Natural killer cell (primary cell): ENCODE measurements at places on chromosomes 4 and X.
A peak's percentile ranks its signal among the peaks of the same experiment; 100 is the strongest.

DNA sequence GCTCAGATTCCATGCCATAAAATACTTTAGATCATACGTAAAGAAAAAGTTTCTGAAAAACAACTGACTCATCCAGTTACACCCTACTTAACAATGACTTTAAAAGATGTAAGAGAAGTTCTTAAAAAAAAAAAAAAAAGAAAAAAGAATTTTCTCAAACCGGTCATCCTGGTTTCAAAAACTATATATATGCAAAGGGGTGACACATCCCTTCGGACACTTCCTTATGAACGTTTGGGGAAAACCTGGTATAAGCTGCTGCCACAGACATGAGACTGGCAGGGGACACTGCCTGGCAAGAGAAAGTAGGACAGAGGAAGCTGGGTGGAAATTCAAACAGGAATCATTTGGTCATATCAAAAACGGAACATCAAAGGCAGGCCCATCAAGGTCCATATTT lies 81.2 kb upstream of the PRSS48 start:
- no peak overlapping the region for H3K27ac ChIP-seq
- H3K4me1 ChIP-seq: no peaks in the 10 kb centered on the region
- H3K27me3 ChIP-seq: peaks cover 2% of the 10 kb centered on the region
- DNase-seq: no peak
- H3K4me3 ChIP-seq: no peak overlapping the region
- no peaks in the 10 kb centered on the region for H3K36me3 ChIP-seq

GRCh38 chrX:2650865-2651264 lies 40.2 kb upstream of the CD99 start:
- H3K4me1 ChIP-seq: no peaks in the 10 kb centered on the region
- no peak overlapping the region for H3K4me3 ChIP-seq
- no peak for DNase-seq
- peaks cover 2% of the 10 kb centered on the region for H3K36me3 ChIP-seq

DNA sequence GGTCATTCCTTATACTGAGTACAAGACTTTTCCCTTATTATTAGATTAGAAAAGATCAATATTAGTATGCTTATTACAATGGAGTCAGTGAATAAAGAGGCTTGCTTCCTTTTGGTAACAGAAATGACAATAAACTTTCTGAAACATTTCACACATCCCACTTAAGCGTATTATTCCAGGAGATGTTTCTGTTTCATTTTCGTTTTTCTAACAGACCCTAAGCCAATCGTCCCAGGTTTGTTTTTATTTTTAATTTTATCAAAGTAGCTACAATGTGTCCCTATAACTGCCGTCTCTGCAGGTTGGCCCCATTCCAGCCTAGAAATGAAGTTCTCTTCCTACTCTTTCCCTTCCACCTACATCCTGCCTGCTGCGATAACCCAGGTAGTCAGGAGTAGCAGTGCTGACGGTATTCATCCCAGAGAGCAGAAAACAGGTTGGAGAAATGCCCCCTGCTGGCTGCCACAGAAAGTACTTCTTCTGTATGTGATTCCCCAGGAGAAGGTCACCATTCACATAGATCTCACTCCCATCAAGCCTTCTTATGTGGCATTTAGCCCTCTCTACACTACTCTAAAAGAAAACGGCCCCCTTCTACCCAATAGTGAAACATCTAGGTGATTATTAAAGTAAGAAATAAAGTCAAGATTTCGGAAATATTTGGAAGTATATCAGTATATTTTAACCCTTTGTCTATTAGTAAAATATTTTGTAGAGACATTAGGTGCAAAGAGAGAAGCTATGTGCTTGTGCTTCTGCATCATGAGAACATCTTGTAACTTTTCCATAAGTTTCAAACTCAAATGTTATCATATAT lies 40.4 kb downstream of the ENPEP start:
- H3K4me3 ChIP-seq: peak overlapping the region; percentile 69
- H3K27me3 ChIP-seq: no peaks in the 10 kb centered on the region
- no peaks in the 10 kb centered on the region for H3K36me3 ChIP-seq

- no peak overlapping the region for H3K27ac ChIP-seq
- peaks cover 4% of the 10 kb centered on the region for H3K36me3 ChIP-seq
These were observed 36.8 kb downstream of the LRP2BP start for GRCh38 chr4:185358959-185359358.

- H3K27me3 ChIP-seq: no peaks in the 10 kb centered on the region
- no peak overlapping the region for H3K27ac ChIP-seq
- DNase-seq: no peak
- H3K36me3 ChIP-seq: no peaks in the 10 kb centered on the region
- no peaks in the 10 kb centered on the region for H3K4me1 ChIP-seq
These were observed 270.6 kb upstream of the GK2 start for GRCh38 chr4:79678472-79679202.

GRCh38 chr4:174460684-174461083 lies 61.6 kb downstream of the HPGD start:
- no peak overlapping the region for H3K4me3 ChIP-seq
- no peaks in the 10 kb centered on the region for H3K27me3 ChIP-seq
- H3K4me1 ChIP-seq: no peaks in the 10 kb centered on the region
- DNase-seq: no peak
- no peak overlapping the region for H3K27ac ChIP-seq
- no peaks in the 10 kb centered on the region for H3K36me3 ChIP-seq
